Activated T-helper 9 cell treated with anti-CD3 and anti-CD28 coated beads, Interleukin-2, amount 50 U/mL, for 16 hours (primary cell): ENCODE measurements at places on chromosomes 5 and 9.

DNA sequence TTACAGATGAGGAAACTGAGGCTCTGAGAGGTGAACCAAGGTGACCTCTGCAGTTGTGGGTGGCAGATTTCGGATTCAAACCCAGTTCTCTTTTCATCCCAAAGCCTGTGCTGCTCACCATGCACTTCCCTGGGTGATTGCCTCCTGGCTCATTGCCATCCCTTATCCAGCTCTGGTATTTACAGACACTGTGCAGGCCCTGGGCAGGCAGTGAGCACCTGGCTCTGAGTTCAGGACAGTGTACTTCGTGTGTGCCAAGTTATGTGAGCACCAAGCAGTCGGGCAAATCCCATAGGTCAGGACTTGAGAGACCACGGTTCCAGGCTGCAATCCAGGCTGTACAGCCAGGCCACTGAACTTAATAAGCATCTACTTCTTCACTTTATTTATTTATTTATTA lies 1.4 kb downstream of the LRSAM1 start:
- DNase-seq, result no peak

GRCh38 chr9:22469928-22470544 lies 23.4 kb downstream of the DMRTA1 start:
- DNase-seq, result no peak

DNA sequence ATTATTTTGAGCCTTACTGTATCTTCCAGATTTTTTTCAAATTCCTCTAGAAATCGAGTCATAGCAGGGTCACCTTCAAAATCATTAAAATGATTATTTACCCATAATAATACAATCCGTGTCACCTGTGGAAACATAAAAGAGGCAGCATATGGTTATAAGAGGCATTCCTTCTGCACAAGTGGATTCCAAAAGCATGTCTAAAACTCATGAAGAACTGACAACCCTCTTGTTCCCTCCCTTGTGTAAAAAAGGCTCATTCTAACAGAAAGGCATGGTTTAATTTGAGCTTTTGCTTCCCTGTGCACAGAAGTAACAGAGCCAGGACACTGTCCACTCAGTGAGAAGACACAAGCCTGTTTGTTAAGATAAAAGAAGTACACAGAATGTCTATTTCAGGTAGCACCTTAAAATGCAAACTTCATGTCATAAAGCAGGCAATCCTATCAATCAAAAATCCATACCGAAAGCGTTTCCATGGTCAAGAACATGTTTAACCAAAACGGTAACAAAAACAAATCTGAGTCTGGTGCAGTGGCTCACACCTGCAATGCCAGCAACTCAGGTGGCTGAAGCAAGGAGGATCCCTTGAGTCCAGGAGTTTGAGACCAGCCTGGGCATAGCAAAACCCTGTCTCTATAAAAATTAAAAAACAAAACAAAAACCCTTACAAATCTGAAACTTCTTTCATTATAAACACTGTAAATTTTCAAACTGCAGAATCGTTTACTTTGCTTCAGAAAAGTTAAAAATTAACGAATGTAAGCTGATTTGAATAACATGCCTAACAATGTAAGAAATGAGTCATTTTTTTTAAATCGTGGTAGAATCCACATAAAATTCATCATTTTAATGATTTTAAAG lies 139.3 kb downstream of the RAPGEF6 start:
- DNase-seq, result no peak

- DNase-seq, result no peak
These were observed 1.8 kb downstream of the NTMT1 start for GRCh38 chr9:129627556-129628440.

DNA sequence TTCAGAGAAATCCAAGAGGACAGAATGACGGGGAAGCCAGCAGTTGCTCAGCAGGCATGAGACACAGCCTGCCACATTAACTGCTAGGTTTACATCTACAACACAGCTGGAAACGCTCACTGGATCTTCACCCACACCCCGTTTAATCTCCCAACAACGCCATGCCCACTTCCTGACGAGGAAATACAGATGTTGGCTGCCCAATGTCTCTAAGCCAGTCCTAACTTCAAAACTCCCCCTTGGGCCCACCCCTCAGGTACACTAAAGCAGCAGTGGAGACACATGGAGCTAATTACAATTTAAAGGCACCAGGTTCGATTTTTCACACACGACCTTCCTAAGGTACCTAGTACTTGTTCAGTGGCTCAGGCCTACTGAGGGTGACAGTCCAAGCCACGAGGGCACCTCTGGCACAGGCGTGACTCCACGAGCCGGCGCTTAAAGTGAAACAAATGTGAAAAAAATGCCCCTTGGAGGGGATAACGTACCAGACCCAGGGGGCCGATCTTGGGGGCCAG lies 904 bp downstream of the RPL12 start:
- no peak for DNase-seq

DNA sequence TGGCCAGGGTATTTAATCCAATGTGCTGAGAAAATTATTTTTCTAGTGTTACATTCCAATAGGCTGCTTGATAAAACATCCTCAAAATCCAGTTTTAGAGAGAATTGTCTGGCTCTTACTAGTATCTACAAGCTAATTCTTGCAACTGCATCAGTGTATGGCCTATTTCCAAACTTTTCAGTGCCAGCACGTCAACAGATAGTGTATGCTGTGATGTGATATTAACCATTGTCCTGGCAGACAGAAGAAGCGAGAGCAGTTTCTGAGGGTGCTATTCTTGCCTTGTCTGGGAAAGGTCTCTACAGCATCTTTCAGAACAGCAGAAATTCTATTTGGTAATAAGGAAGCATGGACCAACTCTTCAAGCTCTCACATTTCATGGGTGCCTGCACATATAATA lies 174.2 kb upstream of the CDH12 start:
- DNase-seq, result no peak

DNA sequence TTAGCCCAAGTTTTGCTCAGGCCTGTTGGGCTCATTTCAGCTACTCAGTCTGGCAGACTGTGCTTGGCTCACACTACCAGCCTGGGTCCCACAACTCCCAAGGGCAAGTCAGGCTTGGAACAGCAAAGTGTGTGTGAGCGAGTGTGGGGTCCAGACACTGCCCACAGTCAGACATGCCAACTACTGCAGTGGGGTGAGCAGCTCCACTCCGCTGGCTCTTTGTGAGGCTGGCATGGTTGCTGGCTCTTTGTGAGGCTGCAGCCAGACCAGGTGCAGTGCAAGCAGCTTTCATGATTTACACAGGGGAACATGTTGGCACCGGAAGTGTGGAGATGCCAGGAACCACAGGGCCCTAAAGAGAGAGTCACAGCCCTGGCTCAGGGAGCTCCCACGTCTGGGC lies 606.7 kb upstream of the FAM174A start:
- DNase-seq, result no peak

DNA sequence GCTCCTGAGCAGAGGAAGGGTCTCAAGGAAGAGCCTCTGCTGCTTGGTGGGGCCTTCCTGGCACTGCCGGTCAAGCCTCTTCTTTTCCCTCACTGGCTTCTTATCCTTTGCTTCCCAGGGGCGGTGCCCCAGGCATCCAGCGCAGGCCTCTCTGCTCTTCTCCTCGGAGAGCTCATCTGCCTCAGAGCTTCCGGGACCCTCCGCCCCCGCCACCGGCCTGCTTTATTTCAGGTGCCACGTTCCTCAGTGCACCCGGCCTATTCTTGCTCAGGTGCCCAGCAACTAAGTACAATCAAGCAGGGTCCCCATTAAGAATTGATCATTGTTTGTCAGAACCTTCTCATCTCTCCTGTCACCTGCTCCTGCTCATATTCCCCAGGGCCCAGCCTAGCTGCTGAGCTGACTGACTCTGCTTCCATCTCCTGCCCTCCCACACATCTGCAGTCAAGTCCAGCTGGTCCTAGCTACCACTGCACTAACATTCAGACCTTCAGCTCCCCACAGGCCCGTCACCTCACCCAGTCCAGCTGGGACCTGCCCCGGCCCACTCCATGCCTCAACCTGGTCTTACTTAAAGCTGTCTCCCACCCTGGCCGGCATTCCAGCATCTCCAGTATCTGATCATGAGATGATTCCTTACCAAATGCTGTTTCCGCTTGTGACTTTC lies 114.3 kb upstream of the BOD1 start:
- no peak for DNase-seq

DNA sequence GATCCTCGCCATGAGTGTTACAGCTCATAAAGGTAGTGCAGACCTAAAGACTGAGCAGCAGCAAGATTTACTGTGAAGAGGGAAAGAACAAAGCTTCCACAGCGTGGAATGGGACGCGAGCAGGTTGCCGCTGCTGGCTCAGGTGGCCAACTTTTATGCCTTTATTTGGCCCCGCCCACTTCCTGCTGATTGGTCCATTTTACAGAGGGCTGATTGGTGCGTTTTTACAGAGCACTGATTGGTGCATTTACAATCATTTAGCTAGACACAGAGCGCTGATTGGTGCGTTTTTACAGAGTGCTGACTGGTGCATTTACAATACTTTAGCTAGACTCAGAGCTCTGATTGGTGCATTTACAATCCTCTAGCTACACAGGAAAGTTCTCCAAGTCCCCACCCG lies 13.9 kb downstream of the PLK2 start:
- no peak for DNase-seq

GRCh38 chr9:3893519-3893918 lies 367.7 kb upstream of the RFX3 start:
- no peak for DNase-seq

- DNase-seq, result no peak
These were observed 688.2 kb upstream of the CDH6 start for GRCh38 chr5:30505014-30505886.

DNA sequence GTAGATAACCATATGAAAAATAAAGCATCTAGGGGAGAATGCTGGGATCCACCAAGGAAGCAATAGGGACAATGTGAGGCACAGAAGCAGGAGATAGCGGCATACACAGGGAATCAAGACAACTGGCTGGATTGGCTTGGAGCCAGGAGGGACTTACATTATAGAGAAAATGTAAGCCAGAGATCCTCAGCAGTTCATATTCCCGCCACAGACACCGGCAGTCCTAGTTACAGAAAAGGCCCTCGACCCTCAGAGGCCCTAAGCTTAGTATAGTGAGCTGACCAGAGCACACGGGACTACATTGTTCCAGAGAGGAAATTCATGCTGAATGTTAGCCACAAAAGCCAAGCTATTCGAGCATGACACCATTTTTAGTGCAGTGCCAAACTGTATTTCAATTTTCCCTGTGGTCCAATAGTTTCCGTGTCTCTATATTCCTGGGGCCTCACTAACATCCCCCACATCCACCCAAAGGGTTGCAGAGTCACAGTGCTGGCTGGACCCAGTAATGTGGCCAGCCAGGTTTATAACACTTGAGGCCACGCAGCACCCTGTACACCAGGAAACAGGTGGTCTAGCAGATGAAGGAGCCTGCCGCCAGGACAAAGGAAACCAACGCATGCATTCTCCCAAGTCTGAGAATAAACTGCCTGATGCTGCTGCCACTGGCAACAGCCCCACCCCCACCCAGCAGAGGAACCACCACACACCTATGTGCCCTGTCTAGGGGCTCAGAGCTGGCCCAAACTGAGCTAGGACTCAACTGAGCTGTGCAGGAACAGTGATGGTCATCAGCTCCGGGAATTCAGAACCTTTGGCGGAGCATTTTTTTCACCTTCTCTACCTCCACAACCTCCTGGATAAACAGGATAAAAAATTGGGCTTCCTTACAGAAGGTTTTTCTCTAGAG lies 693.2 kb upstream of the CHD1 start:
- DNase-seq, result no peak

- DNase-seq, result no peak
These were observed 45.1 kb downstream of the SLCO6A1 start for GRCh38 chr5:102453716-102454115.

DNA sequence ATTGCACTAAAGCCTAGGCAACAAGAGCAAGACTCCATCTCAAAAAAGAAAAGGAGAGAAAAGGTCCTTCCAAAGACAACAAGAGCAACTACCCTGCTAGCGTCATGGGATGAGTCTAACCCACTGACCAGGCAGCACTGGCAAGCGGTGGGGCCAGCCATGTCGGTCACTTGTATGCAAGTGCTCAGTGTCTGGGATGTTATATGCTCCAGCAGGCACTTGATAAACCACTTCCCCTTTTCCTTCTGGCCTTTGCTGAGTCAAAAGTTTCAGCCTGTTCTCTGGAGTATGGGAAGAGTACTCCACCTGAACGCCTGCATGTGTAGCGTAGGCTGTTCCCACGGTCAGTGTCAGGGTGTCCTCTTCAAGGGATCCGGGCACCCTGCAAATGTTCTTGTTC lies 9.2 kb upstream of the MXD3 start:
- no peak for DNase-seq

- DNase-seq, result no peak
These were observed 14.0 kb upstream of the RNU6ATAC start for GRCh38 chr9:134178394-134178767.

DNA sequence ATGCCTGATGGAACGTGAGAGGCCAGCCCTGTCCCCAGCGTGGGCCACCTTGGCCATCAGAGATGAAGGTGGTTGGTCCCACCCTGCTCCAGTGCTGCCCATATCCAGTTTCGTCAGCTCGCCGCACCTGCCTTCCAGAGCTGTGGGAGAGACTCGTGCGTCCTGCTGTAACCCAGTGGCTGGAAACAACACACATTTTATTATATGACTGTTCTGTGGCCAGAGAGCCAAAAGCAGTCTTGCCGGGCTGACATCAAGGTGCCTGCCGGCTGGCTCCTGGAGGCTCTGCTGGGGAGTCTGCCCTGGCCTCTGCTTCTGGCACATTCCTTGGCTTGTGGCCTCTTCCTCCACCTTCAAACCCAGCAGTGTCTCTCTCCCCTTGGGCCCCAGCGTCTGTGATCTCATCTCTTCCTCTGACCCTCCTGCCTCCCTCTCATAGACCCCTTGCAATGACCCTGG lies 94.7 kb downstream of the RXRA start:
- no peak for DNase-seq

DNA sequence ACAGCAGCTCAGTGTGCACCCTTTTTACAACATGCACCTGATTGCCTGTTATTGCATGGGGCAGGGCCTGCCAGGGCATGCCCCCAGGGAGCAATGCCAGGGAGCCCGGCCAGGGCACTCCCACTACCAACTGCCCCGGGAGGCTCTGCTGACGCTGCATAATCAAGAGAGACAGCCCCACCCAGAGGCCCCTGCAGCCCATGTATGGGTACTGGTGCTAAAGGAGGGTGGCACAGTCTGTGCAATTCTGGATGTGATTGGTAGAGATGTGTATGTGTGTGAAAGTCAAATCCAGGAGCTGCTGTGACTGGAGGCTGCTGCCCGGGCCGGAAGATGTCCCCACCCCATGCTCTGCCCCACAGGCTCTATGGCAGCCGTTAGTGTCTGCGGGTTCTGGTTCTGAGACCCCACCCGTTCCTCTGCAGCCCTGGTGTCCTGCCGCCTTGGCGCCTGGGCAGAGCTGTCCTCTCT lies 3.9 kb upstream of the NEURL1B start:
- no peak for DNase-seq

- DNase-seq, result no peak
These were observed 714 bp upstream of the ZNF608 start for GRCh38 chr5:124746916-124747790.

GRCh38 chr9:78112406-78112805 lies 80.8 kb upstream of the GNAQ start:
- DNase-seq, result no peak

GRCh38 chr9:105921057-105921726 lies 226.9 kb downstream of the TMEM38B start:
- no peak for DNase-seq

DNA sequence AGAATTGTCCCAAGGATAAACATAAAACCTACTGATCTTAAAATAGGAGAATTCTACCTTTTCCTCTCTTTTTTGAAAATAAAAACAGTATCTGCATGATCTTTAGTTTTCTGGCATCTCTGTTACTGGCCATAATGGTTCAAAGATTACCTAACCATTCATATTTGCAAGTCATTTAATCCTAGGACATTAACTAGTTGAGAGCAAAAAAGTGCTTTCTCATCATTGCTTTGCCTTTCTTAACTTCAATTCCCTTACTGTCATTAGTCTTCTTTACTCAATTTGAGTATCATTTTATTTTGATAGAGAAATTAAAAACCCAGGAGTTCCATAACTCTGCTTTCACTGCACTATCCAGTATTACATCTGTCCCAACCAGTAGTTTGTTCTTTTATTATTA lies 68.6 kb downstream of the RFX3 start:
- DNase-seq, result no peak
